NCI-H1105 treated with DMSO at 0.1 percent for 48 hours (cell line): ENCODE measurements at places on chromosomes 16 and 17.

GRCh38 chr17:75350706-75351105 lies 54.8 kb downstream of the GRB2 start:
- no peak for DNase-seq

DNA sequence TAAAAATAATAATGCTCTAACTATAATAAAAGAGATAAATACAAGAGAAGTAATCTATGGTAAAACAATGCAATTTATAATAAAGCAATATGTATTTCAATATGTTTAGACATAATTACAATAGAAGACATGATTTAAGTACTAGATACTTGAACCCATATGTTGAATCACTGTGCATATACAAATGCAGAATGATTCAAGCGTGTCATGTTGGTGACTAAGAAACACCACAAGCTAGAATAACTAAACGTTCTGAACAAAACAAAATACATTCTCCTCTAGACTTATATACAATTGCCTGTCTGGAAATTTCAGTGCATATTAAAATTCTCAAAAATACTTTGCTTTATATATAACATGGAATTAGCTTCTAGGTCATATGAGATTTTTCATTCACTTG lies 11.2 kb downstream of the TADA2A start:
- DNase-seq, result no peak

DNA sequence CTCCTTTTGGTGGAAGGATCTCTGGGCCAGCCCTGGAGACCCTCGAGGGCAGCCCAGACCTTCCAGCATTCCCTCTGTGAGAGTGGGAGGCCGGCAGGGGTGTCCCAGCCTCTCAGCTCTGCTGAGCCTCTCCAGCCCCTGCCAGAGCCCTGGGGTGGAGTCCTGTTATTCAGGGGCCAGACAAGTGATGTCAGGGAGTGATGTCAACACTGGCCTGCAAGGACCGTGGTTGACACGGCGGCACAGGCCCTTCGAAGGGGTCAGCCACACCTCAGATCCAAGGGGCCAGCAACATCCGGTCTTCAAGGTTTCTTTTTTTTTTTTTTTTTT lies 231.2 kb downstream of the KATNIP start:
- DNase-seq, result no peak

DNA sequence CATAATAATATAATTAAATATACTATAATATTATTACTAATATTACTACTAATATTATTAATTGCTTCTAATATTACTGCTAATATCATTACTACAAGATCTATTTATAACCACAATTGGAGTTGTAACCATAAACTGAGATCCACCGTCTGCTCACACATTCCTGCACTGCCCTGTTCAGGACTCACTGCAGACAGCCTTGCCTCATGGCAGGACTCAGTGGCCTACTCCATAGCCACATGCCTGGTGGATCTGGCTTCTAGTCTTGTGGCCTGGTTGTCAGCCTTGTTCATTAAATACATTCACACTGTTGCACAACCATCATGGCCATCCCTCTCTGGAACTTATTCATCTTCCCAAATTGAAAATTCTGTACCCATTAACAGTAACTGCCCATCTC lies 48.0 kb downstream of the SRL start:
- DNase-seq, result no peak

GRCh38 chr17:83123896-83124801 lies 44.7 kb downstream of the METRNL start:
- no peak for DNase-seq

- no peak for DNase-seq
These were observed 1.5 kb downstream of the PAFAH1B1 start for GRCh38 chr17:2594722-2595599.

DNA sequence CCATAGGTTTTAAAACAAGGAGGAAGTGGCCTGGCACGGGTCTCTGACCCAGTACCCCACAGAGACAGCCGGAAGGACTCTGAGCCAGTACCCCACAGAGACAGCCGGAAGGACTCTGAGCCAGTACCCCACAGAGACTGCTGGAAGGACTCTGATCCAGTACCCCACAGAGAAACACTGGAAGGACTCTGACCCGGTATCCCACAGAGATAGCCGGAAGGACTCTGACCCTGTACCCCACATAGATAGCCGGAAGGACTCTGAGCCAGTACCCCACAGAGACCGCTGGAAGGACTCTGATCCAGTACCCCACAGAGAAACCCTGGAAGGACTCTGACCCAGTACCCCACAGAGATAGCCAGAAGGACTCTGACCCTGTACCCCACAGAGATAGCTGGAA lies 49.0 kb downstream of the TRARG1 start:
- DNase-seq, result no peak

DNA sequence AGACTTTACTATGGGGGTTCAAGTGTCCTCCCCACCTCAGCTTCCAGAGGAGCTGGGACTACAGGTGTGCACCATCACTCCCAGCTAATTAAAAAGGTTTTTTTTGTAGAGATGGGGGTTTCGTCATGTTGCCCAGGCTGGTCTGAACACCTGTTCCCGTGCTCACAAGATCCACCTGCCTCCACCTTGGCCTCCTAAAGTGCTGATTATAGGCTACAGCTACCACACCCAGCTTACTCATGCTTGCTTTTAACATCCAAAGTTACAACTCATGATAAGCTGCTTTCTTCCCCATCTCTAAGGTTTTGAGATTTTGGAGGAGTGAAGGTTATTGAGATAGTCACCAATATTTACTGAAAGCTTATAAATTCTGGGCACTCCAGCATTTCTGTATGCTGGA lies 2.6 kb downstream of the NUP88 start:
- DNase-seq, result peak; percentile 15

- DNase-seq, result no peak
These were observed 4.0 kb upstream of the PHKG2 start for GRCh38 chr16:30744183-30744582.

- DNase-seq, result no peak
These were observed 72.6 kb upstream of the COX10 start for GRCh38 chr17:13996748-13997147.

DNA sequence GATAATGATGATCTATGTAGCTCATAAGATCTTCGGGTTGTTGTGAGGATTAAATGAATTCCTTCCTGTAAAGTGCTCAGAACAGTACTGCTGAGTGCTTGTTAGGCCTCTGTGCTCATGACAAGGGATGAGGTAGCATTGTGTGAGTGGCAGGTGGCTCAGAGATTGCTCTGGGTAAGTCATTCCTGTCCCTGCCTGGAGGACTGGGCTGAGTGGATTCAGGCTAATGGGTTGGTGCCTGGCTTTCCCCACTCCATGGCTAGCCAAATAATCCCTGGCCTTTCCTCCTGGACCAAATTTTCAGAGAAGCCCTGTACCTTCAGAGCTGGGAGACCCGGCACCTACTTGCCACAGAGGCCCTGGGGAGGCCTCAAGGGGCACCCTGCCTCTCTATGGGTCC lies 1.3 kb upstream of the CCDC92B start:
- no peak for DNase-seq

- no peak for DNase-seq
These were observed 344.3 kb downstream of the WWOX start for GRCh38 chr16:78443542-78444364.

GRCh38 chr17:66465701-66466100 lies 163.3 kb downstream of the PRKCA start:
- no peak for DNase-seq

- DNase-seq, result no peak
These were observed 617 bp upstream of the CCR7 start for GRCh38 chr17:40565769-40566409.

DNA sequence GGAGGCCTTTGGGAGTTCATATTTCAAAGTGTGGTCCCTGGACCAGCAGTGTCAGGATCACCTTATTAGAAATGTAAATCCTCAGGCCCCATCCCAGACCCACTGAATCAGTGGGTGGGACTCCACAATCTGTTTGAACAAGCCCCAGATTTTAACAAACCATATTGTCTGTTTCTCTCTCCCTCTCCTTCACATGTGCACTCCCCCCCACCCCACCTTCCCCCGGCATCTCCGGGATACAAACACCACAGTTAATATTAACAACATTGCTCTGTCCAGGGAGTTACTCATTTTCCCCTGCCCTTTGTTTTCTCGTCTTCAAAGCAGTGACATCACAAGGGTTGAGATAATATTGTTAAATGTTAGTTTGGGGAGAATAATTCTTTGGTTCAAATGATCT lies 127.3 kb downstream of the KATNIP start:
- DNase-seq, result no peak

DNA sequence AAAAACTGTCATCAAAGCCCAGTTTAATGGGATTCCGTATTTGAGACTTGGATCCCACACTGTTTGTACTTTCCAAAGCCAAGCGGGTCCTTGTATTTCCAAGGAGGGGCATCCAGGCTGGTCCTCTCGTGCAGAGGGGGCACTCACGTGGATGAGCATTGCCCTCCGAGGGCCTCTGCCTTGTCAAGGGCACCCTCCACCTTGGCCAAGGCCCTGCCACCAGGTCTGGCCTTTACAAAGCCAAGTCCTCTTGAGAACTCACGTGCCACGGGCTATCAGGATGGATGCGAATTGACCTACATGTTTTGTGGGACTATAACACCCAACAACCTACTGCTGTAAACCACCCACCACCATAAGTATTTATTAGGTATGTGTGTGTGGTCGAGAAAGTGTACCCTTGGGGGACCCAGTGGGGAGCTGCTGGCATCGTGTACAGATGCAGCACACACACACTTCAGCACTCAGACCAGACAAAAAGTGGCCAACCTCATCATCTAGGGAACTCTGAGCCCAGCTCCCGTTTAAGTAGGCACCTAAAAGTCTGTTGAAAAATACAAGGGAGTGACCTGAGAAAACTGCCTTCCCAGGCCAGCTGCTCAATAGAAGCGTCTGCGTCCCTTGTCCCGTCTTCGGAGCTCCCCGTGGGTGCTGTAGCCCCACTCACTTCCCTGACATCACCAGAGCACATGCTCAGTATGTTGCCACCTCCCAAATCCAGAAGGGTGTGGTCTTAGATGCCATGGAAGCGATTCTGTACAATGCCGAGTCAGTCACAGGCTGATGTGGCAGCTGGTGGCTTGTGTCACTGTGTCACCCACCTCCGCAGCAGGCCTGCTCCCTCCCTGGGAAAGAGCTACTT lies 12.9 kb downstream of the MAP1LC3B start:
- no peak for DNase-seq
